ENCODE measurements at places on chromosomes 2 and 18. TPM values are rescaled to one million over a fixed set of nuclear protein-coding genes. Genes with fewer than 3 reads are reported as not detected.

DNA sequence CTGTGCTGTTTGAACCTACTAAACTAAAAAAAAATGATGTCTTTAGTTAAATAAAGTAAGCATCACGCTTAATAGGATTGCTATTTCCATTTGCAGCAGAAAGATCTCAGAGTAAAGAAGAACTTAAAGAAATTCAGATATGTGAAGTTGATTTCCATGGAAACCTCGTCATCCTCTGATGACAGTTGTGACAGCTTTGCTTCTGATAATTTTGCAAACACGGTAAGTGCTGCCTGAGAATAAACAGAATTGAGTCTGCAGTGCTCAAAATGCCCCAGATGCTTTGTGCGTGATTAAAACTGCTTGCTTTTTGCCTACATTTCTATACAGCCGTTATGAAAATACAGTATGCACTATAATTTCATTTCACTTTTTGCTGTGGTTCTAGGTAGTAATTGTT, 3.9 kb downstream of the CDCA7 start:
- DNase-seq = no peak

GRCh38 chr18:62964432-62964831, 249.1 kb downstream of the PHLPP1 start:
- no peak for DNase-seq

DNA sequence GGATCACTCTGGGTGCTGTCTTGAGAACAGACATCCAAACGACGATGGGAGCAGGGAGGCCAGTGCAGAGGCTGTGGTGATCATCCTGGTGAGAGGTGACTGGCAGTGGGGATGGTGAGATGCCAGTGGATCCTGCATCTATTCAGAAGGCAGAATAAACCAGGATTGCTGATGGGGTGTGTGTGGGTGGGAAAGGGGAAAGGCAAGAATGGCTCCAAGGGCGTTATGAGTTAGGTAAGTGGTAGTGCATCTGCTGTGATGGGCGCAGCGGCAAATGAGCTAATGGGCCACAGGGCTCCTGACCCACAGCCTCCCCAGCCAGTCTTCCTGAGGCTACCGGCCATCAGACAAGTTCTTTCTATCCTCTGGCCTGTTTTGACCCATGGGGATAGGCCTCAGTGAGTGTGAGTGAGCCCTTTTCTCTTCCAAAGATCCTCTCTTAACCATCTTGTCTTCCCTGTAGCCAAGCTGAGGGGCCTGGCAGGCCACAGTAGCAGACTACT, 29.6 kb downstream of the SERTAD2 start:
- DNase-seq = no peak

GRCh38 chr2:105595536-105595935, 149.2 kb upstream of the NCK2 start:
- no peak for DNase-seq

GRCh38 chr2:100110614-100111000, 31.8 kb downstream of the AFF3 start:
- DNase-seq = no peak

DNA sequence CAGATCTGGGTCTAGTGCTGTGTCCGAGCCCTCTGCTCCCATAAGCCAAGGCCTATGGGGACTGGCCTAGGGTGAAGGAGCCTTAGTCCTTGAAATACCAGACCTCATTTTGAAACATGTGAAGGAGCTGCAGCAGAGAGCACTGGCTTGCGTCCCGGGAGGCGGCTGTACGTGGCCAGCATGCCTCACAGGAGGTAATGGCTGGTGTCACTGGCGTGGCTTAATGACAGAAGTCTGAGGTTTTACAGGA, 72.7 kb upstream of the OTOS start:
- no peak for DNase-seq

- DNase-seq = no peak
Observed at GRCh38 chr2:153536115-153536514, 57.6 kb upstream of the RPRM start.

GRCh38 chr2:112001136-112001715, 53.8 kb upstream of the TMEM87B start:
- DNase-seq = peak; percentile 8

The HOXD12 gene
- polyA plus RNA-seq = not detected

The MAPK4 gene
- 9.7 TPM for polyA plus RNA-seq

The WIPF1 gene
- 39.0 TPM for polyA plus RNA-seq

Measured in hindlimb muscle (tissue), 1 donor.